ENCODE measurements at places on chromosomes 1 and 21.

GRCh38 chr1:68478662-68479061 is 18.2 kb downstream of the DEPDC1 start:
- DNase-seq: no peak

DNA sequence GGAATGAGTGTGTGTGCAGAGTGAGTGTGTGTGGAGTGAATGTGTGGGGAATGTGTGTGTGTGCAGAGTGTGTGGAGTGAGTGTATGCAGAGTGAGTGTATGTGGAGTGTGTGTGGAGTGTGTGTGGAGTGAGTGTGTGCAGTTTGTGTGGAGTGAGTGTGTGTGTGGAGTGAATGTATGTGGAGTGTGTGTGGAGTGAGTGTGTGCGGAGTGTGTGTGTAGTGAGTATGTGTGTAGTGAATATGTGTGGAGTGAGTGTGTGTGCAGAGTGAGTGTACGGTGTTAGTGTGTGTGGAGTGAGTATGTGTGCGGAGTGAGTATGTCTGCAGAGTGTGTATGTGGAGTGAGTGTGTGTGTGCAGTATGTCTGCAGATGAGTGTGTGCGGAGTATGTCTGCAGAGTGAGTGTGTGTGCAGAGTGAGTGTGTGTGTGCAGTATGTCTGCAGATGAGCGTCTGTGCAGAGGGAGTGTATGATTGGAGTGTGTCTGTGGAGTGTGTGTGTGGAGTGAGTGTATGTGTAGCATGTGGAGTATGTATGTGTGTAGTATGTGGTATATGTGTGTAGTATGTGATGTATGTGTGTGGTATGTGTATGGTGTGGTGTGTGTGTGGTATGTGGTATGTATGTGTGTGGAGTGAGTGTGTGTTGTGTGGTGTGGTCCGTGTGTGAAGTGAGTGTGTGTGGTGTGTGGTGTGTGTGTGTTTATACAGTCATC is 59.7 kb upstream of the CLDN14 start:
- no peak for DNase-seq

DNA sequence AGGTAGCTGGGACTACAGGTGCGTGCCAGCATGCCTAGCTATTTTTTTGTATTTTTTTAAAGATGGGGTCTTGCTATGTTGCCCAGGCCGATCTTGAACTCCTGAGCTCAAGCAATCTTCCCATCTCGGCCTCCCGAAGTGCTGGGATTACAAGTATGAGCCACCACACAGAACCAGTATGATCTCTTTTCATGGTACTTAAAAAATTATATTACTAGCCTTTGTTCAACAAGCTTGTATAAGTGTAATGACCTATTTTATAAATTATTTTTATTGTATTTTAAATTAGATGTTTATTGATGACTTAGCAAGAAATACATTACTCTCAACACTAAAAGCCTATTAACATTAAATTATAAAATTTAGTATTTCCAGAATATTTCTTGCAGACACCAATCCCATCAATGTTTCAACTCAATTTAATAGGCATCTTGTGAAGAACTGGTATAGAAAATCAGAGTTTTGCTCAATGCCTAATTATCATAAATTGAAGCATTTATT is 36.0 kb upstream of the MTF2 start:
- DNase-seq: no peak

DNA sequence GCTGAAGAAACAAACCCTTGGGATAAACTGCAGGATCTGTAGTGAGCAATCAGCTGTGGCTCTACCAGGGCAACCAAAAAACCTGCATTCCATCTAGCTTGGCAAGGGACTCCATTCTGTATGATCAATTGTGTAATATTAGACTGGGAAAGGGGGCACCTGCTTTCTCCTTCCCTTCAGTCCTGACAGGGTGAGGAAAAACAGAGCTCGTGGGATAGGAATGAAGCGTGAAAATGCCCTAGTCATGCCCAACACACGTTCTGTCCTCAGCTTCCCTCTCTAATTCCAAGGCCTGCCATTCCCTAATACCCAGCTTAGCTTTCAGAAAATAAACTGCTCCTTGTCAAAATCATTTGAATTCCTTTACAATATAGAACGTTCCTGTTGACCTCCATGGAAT is 442.3 kb downstream of the PLPP3 start:
- DNase-seq: no peak

DNA sequence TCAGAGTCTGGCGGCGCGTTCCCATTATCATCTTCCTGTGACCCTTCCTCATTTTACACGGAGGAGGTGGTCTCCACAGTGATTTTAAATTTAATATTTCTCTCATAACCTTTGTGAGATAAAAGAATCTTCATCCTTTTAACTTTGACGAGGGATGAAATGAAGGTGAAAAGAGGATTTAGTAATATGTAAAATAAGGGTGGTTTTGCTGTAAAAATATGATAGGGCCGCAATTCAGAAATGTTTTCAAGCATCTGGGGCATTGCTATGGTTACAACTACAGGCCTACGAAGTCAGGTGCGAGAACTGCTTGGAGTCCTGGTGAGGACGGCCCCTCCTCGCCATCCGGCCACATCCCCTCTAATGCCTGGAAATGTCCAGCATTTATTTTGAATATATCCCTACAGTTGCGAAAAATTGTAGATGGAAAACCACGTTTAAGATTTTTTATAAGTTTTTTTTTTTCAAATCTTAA is 422 bp upstream of the RSBN1 start:
- peak; percentile 15 for DNase-seq

- DNase-seq: peak; percentile 92
Observed at GRCh38 chr1:160768295-160768657, 27.7 kb upstream of the LY9 start.

GRCh38 chr1:210978316-210978973 is 155.5 kb downstream of the KCNH1 start:
- DNase-seq: no peak

- DNase-seq: no peak
Observed at GRCh38 chr1:208209286-208209685, 34.9 kb downstream of the PLXNA2 start.

- no peak for DNase-seq
Observed at GRCh38 chr1:247680171-247680570, 632 bp upstream of the OR13G1 start.

- peak; percentile 67 for DNase-seq
Observed at GRCh38 chr1:181033799-181034451, at the start of gene MR1. TSS of gene MR1 (plus strand) at chr1:181033983. CDS start at chr1:181034008, 25 bp downstream.

DNA sequence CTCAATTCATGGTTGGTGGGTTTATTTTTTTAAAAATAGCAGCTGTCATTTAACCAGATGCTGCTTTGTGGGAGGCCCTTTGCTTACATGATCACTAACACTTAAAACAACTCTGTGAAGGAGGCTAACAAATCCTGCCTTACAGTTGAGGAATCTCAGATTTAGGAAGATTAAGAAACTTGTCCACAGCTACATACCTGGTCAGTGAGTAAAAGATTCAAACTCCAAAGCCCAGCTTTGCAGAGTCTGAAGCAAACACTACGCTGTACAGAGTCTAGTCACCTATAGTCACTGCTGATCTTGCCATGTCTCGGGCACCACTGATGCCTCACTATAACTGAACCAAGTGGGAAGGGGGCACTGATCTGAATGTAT is 535.4 kb downstream of the SMYD3 start:
- no peak for DNase-seq

DNA sequence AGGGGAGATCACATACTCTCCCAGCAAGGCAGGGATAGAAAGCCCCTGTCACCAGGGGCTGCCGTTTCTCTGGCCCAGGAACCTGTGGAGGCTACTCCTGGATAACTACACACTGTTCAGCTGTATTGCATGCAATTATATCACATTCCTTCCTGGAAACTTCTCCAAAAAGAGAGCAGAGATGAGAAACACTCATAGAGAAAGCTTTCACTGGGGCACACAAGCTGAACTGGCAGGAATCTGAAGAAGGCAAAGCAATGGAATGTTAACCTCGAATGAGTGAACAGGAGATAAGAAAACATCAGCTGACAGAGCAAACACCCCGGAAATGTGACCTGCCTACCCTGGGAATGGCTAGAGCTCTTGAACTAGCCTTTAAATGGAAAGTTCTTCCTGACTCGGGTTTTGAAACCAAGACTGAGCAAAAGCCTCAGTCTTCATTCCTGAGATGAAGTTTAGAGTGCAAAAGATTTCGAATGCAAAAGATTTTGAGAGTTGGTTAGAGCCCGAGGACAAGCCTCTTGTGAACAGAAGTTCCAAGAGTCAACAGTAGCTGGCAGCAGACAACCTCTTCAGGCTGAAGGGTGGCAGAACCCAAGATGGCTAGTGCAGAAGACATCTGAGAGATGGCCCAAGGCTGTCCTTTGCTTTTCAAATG is 32.3 kb downstream of the CCN1 start:
- no peak for DNase-seq

- DNase-seq: no peak
Observed at GRCh38 chr1:26530895-26531598, 1.5 kb downstream of the RPS6KA1 start.

- no peak for DNase-seq
Observed at GRCh38 chr1:150121236-150121862, 28.4 kb upstream of the PLEKHO1 start.

DNA sequence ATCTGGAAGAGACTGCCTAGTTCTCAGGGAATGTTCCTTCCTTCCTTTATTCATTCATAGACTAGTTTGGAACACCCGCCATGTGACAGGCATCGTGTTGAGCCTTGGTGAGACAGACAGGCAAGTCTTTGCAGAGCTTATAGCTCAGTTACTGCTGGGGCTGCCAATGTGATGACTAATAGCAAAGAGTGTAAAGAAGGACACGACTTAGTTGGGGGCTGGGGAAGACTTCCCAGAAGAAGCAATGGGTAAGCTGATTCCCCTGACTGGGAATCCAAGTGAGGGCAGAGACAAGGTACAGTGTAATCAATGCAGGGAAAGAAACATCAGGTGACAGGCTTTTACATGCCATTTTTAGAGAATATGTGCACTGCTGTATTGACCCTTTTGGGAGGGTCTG is 51.2 kb downstream of the TENT5C start:
- DNase-seq: peak; percentile 34

GRCh38 chr1:18919956-18920355 is 17.6 kb upstream of the ALDH4A1 start:
- no peak for DNase-seq

DNA sequence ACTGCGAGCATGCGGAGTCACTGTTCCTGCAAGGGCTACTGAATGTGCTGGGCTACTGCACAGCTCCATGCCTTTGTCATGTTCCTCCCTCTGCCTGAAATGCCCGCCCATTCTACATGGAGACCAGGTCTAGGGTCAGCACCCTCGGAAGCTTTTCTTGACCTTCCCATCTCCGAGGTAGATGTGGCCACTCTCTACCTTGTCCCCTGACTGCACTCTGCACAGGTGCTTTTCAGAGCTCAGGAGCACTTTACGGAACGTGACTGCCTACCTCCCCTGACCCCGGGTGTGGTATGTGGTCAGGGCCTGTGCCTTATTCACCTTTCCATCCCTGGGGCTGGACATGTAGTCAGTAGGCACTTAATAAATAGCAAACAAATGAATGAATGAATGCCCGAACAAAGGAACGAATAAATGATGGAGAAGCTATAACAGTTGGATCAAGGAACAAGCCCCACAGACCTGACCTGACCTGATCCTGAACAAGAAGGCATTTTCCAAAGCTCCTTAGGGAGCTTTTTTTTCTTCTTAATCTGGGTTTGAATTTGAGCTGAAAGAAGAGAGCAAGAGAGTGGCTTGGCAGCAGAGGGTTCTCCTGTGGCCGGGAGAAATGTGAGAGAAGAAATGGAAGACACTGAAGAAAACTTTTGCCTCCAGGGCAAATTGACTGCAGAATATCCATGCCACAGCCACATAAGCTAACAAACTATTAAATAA is 7.9 kb downstream of the RD3 start:
- no peak for DNase-seq

DNA sequence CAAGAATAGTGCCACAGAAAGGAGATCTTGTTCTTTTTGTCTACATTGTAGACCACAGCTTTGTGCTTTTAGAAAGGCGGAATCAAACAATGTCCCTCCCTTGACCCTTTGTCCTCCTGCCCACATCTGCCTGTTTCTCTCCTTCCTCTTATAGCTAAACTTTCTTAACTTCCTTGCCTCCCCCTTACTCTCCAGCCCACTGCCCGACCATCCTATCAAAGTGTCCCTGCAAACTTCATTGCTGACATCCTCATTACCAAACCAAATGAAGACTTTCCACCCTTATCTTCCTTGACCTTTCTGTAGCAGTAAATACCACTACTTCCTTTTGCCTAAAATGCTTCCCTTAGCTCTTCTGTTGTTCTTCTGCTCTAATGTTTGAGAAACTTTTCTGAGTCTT is 5.0 kb downstream of the SELP start:
- DNase-seq: no peak

GRCh38 chr1:38489844-38490270 is 369.7 kb downstream of the RRAGC start:
- peak; percentile 29 for DNase-seq

DNA sequence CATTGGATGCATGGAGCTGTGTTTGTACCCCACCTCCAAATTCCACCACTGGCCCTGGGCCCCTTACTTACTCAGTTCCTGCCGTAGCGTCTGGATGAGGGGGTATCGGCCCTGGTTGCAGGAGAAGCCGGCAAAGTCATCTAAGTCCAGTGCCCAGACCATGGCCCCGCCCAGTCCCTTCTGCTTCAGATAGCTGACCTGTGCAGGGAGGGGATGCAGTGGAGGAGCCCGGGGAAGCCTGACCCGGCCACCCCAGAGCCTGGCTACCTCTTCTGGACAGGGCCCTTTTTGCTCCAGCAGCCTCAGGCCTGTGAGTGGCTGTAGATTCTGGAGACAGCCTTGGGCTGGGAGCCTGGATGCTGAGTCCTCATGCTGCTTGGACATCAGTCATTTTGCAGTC is 11.8 kb downstream of the CHIT1 start:
- DNase-seq: no peak

- DNase-seq: no peak
Observed at GRCh38 chr1:156475568-156476500, 24.7 kb downstream of the MEF2D start.

DNA sequence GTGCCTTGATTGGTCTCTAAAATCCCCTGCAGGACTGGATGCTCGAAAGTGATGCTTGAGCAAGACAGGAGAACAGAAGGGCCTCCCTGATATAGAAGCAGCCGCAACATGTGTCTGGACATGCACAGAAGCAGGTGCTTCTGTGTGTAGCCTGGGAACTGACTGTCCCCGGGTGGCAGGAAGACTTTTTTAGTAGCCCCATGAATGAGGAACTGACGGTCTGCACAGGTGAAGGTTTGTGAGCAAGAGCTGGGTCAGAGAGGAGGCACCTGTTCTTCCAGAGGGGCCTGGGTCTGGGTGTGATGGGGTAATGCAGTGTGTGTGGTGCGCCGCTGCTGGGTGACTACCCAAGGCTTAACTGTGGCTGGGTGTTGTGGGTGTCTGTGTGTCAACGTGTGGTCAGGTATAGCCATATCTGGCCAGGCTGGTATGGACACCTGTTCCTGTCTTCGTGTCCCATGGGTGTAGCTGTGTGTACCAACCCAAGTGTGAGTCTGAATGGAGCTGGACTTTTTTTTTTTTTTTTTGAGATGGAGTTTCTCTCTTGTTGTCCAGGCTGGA is 39.1 kb upstream of the FOXO6 start:
- no peak for DNase-seq

DNA sequence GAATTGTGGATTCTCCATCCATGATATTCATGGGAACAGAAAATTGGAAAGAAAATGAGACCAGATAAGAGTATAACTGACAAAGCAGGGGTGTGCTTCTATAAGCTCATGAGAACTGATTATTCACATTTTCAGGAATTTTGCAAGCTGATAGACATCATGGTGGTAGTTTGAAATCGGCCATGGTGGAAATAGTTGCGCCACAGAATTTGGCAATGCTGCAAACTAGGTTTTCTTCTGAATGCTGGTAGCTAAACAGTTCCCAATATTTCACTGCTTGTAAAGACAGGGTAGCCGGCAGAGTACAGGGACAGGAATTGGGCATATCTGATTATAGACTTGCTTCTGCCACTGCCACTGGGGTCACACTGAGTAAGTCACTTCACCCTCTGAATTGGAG is 151.1 kb downstream of the PLXNA2 start:
- no peak for DNase-seq
